Naive thymus-derived CD8-positive, alpha-beta T cell (primary cell): ENCODE measurements at places on chromosomes 5 and 9. TPM values are rescaled to one million over a fixed set of nuclear protein-coding genes. Genes with fewer than 3 reads are reported as not detected.

The LCN9 gene
- not detected for total RNA-seq

GRCh38 chr9:33147416-33148169 lies 19.5 kb downstream of the B4GALT1 start:
- no peak for DNase-seq

DNA sequence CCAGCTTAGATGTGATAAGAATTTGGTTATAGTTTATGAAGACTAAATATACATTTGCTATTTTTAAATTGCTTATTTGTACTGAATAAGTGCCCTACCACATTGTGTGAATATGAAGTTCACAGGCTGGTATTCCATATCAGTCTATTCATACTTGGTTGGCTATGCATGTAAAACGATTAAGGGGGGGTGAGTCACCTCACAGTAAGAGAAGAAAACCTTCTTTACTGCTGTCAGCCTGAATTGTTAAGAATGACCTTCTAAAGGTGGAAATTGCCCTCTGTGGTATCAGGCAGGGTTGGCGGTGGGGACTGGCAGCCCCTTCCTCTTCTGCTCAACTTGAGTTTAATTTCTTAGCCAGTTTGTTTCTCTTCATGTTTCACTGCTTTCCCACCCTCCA lies 127.0 kb upstream of the RPS23 start:
- DNase-seq = no peak

GRCh38 chr9:8382777-8383527 lies 583.4 kb upstream of the DMAC1 start:
- DNase-seq = no peak

The KIF2A gene
- 195 TPM for total RNA-seq

GRCh38 chr5:129377504-129377903 lies 82.6 kb upstream of the ADAMTS19 start:
- DNase-seq = no peak

The CBY3 gene
- 0.99 TPM for total RNA-seq
